Stimulated activated CD4-positive, alpha-beta T cell treated with anti-CD3 and anti-CD28 coated beads, TNF-alpha, amount 100 ng/mL, for 24 hours (primary cell): ENCODE measurements at places on chromosomes 7 and 10.

- DNase-seq, result no peak
Measured at GRCh38 chr10:93818086-93818485, 60.4 kb downstream of the LGI1 start.

DNA sequence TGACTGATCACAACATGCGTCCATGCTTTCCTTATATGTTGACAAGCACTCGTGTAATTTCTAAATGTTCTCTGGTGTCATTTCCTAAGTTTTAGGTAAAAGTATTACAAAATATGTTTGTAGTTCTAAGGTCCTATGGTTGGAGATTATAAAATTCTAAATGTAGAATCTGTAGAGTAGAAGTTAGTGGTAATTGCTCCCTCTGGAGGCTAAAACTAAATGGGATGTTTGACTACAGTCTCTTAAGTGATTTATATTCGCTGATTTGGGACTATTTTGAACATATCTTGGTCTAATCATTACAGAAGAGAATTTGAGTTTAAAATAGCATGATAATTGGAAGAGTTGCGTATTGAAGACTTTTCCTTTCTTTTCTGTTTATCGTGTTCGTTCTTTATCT lies 74.1 kb downstream of the ZMYND11 start:
- no peak for DNase-seq

DNA sequence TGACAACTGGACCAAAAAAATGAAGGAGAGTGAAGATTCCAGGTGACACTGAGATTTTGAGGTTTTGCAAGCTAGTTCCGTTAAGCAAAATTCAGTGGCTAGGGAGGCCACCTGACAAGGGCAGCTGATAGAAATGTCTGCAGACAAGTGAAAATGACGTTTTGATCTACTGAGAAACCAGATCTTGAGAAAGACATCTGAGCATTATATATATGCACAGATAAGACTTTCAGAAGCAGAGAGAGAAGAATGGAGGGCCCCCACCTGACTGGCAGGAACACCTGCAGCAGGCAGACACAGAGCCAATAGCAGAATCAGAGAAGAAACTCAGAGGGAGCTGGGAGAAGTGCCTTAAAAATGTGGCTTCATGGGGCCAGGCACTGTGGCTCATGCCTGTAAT lies 76.1 kb upstream of the LRGUK start:
- no peak for DNase-seq

DNA sequence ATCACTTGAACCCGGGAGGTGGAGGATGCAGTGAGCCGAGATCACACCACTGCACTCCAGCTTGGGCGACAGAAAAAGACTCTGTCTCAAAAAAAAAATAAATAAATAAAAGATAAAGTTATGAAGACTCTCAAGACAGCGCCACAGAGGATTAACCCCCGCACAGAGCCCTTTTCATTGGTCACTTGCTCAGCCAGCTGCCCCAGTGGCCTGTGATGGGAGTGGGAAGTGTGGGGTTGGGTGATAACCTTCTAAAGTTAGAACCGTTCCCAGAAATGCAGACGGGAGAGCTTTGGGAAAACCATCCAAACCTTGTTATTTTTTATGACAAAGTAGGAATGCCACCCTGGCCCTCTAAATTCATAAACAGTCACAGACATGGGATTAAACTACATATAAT lies 57.4 kb downstream of the PARP12 start:
- no peak for DNase-seq

- no peak for DNase-seq
Measured at GRCh38 chr7:159007364-159007995, 137.2 kb downstream of the VIPR2 start.

GRCh38 chr10:95312257-95312656 lies 21.5 kb upstream of the PDLIM1 start:
- no peak for DNase-seq

DNA sequence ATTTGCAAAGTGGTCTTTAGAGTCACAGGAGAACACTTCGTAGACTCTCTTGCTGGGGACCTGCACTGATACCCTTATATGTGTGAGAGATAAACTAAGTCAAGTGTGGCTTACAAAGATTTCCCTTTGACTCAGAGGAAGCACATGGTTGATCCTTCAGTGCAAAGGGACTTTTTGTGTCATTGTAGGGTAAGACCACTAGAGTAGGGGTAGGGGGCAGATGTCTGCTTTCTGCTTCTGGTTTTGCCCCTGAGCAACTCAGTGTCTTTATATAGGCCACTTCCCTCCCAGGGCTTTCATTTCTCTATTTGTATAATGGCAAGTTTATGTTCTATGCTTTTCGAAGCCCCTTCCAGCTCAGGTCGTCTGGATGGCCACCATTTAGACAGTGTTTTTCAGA lies 281.7 kb downstream of the SORCS3 start:
- no peak for DNase-seq

DNA sequence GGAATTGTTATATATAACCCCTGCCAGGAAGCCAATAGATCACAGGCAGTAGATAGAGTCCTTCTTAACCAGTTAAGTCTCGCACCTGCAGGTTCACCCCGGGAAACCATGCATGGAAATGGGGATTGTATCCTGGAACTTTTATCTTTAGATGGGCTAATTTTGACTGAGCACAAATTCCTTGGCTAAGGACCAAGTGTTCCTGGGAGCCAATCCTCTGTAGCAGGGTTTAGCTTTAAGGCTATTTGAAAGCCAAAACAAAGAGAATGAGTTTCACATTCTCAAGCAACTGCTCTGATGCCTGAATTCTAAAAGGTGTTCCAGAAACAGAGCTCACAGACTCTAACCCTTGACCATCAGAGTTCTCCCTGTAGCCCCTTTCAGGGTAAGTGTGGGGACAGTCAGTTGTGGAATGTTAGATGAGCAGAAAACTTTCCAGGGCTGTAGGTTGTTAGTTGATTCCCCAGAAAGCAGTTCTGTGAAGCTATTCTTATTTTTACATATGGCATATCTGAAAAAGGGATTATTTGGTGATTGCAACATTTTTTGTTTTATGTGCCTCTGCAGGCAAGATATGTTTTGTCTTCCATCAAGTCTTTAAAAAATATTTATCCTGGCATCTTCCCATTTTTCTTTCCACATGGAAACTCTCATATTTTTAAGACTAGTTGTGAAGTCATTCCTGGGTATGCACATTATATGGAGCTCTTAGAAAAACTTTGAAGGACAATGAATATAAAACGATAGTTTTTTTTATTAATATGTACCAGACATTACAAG lies 16.2 kb upstream of the NPVF start:
- no peak for DNase-seq

DNA sequence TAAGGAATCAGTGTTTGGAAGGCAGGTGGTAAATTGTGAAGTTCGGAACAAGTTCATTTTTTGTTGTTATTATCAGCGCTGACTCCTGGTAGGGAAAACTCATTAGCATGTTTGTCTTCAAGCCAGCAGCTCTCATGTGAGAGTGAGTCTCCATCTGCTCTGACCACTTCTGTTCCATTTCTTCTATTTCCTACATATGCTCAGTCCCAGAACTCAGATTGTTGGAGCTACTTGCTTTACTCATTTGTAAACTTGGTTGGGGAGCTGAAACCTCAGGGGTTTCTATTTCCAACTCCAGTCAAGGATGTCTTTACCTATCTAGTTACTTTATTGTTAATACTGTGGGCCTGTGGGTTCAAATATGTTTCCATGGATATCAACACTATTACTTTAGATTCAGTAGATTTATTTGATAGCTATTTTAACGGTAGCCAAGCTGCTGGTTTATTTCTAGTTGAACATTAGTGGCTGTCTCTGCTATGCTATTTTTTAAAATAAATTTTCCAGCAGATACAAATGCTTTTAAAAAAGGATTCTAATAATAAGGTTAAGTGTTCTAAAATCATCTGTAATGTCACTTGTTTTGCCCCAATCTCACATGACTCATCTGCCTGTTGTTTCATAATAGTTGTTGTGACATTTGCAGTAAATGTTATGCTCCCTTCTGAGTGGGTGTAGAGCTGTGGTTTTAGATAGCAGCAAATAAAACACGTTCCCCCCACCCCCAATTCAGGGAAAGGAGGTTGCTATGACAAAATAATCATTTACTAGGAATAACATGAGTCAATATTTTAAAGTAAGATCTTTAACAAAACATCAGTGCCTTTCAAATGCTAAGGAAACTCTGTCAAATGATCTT lies 143.3 kb downstream of the HDAC9 start:
- no peak for DNase-seq

- DNase-seq, result no peak
Measured at GRCh38 chr10:46995234-46995633, 84.0 kb downstream of the PTPN20 start.

DNA sequence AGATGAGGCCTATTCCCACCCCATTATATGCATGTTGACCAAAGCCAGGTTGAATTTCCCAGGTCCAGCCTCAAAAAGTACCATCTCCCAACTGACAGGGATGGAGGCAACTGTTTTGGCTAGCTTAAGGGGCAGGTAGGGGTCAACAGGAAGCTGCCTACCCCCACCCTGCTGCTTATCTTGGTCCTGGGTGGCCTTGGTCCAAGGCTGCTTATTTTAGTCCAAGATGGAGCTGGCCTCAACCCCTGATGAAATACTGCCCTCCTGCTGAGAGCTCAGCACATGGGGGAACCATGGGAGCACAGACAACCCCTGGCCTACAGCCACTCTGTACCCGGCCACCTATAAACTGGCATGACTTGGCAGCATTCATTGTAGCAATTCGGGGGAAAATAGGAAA lies 23.1 kb downstream of the MYO1G start:
- DNase-seq, result no peak

GRCh38 chr7:36190447-36191291 lies 37.6 kb downstream of the EEPD1 start:
- DNase-seq, result no peak

DNA sequence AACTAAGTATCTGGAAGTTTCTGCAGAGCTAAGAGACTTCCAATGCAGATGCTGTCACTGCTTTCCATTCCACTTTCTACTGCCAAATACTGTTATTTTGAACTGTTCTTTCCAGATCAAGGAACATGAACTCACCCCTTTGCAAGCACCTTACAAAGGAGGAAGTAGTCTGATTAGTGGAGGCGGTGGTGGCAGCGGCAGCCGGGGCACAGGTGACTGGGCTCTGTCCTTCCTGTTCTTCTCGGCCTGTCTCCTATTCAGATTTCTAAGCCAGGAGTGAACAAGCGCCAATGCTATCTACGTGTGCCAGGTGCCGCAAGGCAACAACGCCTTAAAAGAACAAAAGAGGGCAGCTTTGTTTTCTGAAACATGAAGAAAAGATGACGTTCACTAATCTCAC lies 44.9 kb downstream of the BEND7 start:
- DNase-seq, result no peak

DNA sequence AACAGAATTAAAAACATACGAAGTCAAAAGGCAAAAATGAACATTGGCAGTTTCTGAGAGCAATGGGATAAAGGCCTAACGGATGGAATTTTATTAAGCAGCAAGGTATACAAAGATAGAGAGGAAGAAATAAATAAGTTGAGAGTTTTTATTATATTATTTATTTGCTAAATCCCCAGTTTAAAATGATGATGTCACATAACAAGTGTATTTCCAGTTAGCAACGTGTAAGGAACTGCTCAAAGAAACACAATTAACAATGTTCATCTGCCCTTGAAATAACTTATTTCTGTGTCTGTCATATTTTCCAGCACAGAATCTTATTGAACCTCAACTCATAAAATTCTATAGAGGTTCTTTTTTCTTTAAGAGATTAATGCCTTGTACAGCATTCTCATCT lies 108.6 kb upstream of the TMEM106B start:
- DNase-seq, result no peak

DNA sequence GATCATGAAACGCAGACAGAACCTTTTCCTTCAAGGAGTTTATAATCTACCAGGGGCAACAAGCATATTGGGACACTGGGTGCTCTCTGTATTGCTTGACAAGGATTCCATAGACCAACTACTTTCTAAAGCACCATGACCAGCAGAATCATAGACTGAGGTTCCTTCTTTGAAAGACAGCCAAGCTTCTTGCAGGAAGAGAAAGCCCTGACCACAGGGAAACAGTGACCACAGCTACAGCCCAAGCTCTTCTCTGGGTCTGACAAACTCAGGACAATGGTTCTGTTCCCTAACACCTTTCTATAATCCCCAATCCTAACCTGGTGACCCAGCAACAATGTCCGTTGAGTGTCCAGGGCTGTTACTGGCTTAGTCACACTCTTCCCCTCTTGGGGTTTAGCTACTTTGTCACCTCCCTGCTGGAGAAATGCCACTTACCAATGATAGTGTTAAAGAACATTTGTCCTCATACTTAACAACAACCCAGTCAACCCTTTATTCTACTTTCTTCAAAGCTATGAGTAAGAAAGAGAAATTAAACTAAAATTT lies 155.7 kb downstream of the JAZF1 start:
- no peak for DNase-seq

DNA sequence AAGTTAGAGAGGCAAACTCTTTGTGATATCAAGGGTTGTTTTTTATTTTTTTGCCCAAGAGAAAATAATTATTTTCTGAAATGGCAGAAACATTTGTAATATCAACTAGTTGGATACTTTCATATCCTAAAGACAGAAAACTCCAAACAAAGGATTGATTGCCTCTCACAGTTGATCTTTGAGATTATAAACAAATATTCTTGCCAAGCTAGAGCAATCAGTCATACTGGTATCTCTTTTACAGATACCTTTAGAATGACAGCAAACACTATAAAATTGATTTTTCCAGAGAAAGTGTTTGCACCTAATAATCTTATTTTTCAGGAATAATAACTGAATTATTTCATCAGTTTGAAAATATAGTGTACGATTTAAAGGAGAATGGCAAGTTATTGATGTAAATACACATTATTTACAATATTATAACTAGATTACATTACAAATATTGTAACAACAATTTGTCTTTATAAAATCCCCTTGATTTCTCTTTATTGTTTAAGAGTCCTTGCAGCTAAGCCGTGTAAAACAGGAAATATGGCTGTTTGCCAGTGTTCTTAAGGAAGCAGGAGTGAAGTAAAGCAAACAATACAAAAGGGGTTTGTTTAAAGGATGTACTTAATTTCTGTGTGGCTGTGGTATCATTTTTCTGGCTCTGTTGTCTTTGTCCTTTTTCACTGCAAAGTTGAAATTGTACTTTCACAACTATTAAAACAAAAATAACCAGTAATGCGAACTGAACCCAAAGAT lies 58.4 kb downstream of the MAPK8 start:
- no peak for DNase-seq

- no peak for DNase-seq
Measured at GRCh38 chr7:44152971-44153947, 12.1 kb upstream of the MYL7 start.

DNA sequence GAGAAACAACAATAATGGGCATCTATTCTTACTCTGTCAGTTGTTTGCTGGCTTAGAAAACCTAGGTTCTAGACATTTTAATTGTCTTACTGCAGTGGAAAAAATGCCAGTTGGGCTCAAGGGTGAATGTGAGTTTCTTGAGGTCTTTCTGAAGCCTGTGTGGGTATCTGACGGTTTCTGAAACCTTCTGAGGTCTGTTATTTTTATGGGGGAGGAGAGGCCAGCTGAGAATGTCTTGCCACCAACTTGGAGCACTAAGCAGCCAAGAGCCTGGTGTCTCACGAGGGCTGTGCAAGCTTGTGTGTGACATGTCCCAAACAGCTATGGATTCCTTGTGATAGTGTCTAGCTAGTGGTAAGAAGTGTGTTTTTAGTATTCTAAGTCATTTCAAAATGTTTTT lies 24.2 kb upstream of the DDC start:
- no peak for DNase-seq

GRCh38 chr7:55024776-55025175 lies 6.0 kb downstream of the EGFR start:
- DNase-seq, result no peak

- DNase-seq, result no peak
Measured at GRCh38 chr7:131326576-131326975, 1.1 kb upstream of the MKLN1 start.
